ENCODE measurements at places on chromosomes 2 and 18.

DNA sequence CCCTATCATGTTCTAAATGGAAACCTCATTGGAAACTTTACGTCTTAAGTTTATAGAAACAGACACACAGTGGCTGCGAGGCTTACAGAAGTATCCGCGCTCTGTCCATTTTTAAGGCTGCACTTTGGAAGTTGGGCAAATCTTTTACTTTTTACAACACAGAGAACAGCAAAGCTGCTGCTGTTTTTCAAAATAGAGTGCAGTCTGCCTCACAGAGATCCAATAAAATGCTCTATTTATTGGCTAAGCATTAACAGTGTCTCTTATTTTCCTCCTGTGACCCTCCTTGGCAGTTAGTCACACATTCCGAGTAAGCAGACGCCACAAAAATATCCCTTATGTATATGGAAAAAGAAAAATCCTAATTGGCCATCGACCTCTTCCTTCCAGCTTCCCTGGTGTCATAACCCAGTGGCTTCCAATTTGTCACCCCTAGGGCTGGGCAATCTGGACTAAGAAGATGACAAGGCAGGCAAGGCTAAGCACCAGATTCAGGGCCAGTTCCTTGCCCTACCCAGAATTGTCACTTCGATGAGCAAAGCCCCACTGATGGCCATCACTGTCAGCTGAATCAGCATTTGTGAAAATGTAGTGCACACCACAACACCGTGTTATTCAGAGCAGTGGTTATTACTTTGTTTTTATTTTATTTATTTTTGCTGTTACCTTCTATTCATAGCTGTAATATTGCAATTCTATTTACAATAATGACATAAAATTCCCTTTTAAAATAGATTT lies 47.7 kb upstream of the MEIS1 start:
- H3K4me3 ChIP-seq, result no peak overlapping the region
- no peaks in the 10 kb centered on the region for H3K36me3 ChIP-seq
- no peaks in the 10 kb centered on the region for H3K4me1 ChIP-seq
- no peak overlapping the region for H3K27ac ChIP-seq
- H3K27me3 ChIP-seq, result no peaks in the 10 kb centered on the region

GRCh38 chr2:6052649-6053048 lies 360.5 kb downstream of the SOX11 start:
- no peaks in the 10 kb centered on the region for H3K4me1 ChIP-seq
- H3K4me3 ChIP-seq, result no peak overlapping the region
- H3K27me3 ChIP-seq, result no peaks in the 10 kb centered on the region
- DNase-seq, result no peak

DNA sequence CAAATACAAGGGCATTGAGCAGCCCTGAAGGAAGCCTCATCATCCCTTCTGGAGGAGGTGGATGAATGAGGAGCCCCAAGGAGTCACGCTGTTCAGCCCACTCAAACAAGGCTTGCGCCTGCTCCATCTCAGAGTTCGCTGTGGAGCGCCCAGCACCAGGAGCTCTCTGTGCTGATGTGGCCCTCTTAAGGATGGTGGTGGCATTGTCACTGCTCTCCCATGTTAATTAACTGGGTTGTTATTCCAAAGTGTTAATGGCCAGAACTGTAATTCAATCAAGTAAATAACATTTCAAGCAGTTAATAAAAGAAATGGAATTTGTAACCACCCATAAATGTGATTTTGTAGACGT lies 726.0 kb upstream of the RAB6C start:
- no peak for DNase-seq
- H3K36me3 ChIP-seq, result no peaks in the 10 kb centered on the region
- no peak overlapping the region for H3K4me3 ChIP-seq
- no peaks in the 10 kb centered on the region for H3K27me3 ChIP-seq

GRCh38 chr2:142865924-142866323 lies 11.5 kb upstream of the KYNU start:
- no peaks in the 10 kb centered on the region for H3K27me3 ChIP-seq
- no peak for DNase-seq
- H3K36me3 ChIP-seq, result no peaks in the 10 kb centered on the region
- no peak overlapping the region for H3K27ac ChIP-seq

DNA sequence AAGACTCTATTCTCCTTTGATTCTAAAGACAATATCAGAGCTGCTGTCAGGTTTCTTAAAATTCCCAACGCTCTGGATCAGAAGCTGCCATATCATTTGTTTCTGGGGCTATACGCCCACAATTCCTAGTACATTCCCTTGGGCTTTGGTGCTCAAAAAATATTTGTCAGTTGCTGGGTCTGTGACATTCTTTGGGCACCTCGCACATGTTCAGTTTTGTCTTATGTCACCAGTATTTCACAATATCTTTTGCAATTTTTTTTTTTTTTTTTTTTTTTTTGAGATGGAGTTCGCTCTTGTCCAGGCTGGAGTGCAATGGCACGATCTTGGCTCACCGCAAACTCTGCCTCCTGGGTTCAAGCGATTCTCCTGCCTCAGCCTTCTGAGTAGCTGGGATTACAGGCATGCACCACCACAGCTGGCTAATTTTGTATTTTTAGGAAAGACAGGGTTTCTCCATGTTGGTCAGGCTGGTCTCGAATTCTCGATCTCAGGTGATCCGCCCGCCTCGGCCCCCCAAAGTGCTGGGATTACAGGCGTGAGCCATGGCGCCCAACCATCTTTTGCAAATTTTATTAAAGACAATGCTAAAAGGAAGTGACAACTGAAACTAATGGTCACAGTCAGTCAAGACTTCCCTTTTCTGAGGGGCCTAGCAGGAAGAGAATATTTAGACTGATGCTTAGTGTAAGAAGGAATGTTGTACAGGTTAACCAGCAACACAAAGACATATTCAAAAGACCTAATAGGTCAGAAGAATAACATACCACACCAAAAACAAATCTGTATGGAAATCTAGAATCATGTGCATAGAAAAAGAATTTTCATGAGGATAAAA lies 6.8 kb downstream of the ZNF397 start:
- peaks cover 3% of the 10 kb centered on the region for H3K4me1 ChIP-seq
- H3K27ac ChIP-seq, result no peak overlapping the region
- H3K27me3 ChIP-seq, result no peaks in the 10 kb centered on the region

DNA sequence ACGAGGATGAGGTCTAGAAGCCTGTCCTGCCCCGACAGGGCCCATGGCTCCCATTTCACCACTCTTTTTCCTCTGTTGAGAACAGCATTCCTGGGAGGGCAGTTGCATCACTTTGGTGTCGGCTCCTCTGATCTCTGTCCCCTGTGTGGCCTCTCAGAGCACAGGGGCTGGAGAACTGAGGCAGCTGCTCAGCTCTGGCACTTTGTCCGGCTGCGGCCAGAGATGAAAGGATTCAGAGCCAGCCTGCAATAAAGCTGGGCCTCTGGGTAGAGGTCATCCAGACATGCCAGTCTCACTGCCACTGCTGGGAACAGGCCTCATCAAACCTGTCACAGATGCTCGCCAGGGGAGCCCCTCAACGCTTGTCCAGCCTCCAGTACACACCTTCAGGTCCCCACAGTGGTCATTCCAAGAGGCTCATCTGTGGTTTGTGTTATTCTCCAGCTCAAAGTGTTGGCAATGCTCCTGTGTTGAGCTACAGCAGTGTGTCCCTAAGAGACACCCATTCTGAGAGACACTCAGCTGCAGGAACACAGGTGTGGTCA lies 13.1 kb upstream of the ROCK2 start:
- H3K36me3 ChIP-seq, result no peaks in the 10 kb centered on the region
- peaks cover 11% of the 10 kb centered on the region for H3K27me3 ChIP-seq
- H3K4me3 ChIP-seq, result no peak overlapping the region
- DNase-seq, result no peak

DNA sequence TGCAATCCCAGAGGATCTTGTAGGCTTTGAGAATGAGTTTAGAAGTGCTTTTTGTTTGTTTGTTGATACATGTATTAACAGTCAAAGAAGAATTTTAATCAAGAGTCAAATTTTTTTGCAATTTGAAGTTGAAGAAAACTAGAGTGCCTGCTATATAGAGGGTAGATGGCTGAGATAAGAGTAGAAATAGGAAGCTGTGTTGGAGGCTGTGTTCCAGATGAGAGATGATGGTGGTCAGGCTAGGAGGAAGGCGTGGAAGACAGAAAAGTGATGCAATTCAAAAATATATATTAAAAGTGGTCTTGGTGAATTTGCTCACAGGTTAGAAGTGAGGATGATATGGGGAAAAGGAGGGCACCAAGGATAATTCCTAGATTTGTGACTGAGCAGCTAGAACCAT lies 978.3 kb downstream of the BCL11A start:
- H3K27me3 ChIP-seq, result peaks cover 4% of the 10 kb centered on the region
- no peak overlapping the region for H3K27ac ChIP-seq
- H3K36me3 ChIP-seq, result no peaks in the 10 kb centered on the region
- DNase-seq, result no peak
- H3K4me3 ChIP-seq, result no peak overlapping the region

- H3K36me3 ChIP-seq, result peaks cover 7% of the 10 kb centered on the region
- peaks cover 1% of the 10 kb centered on the region for H3K4me1 ChIP-seq
- no peak overlapping the region for H3K4me3 ChIP-seq
- no peak overlapping the region for H3K27ac ChIP-seq
Measured at GRCh38 chr2:131521961-131522781, 5.5 kb upstream of the CCDC74A start.

DNA sequence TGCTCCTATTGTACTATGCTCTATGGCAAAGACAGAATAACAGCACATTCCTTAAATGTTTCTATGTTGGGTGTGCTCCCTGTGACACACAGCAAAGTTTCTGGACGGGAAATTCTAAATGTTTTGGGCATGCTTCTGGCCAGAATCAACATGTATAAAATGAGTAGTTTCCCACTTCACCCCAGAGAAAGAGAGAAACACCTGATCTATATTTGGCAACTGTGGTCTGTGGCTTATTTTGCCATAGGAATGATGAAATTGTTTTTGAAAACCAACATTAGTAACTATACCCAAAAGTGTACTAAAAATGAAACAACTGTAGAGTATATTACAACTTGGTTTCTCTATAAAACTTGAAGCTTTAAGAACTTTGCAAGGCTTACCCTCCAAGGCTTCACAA lies 89.1 kb downstream of the RAD51AP2 start:
- no peaks in the 10 kb centered on the region for H3K36me3 ChIP-seq
- DNase-seq, result no peak
- no peak overlapping the region for H3K4me3 ChIP-seq
- H3K27ac ChIP-seq, result no peak overlapping the region

DNA sequence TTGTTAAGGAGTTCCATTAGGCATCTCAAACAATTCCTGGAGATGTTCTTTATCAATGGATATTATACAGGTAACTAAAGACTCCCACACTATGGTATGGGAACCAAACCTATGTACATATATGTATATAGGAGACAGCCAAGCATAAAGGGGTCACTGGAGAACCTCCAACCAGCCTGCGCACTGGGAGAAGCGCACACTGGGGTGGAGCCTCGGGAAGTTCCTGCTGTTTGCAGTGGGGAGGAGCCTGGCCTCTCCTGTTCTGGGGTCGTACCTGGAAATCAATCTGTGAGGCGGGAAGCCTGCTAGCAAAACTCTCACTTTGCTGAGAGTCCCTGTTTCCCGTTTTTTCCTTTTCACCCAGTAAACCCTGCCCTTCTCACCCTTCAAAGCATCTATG lies 83.1 kb upstream of the CREB1 start:
- H3K27ac ChIP-seq, result no peak overlapping the region
- no peaks in the 10 kb centered on the region for H3K36me3 ChIP-seq
- DNase-seq, result no peak

DNA sequence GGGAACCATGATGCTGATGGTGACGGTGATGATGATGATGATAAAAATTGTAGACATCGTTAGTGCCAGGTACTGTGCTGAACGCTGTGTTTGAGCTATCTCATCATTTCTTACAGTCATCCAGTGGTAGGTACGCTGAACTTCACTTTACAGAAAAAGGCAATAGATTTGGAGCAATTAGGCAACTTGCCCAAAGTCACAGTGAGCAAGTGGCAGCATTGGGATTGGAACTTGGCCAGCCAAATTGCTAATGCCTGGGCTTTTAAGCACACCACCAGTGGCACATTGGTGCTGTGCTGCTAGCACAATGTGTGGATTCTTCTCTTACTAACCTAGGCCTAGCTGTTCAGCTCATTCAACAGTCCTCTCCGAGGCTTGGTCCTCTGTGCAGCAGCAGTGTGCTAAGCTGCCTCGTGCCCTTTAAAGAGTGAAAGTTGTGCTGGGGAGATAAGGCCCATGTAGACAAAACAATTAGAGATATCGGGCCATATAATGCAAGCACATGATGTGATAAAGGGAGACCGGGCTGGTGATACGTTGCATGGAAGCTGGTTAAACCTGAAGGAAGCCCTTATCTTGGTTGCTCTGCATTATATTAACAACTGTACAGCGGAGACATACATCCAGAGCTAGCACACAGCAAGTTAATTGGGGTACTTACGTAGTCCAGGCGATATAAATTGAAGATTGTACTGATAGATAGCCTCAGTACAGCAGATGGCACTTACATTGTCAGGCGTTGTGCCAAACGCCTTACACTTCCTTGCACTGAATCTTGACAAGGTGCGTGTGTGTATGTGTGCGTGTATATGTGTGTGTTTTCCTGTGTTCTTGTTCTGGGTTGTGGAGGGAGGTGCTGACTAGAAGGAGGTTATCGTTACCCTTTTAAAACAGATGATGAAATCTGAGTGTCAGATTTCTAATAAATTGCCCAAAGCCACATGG lies 28.4 kb downstream of the HK2 start:
- DNase-seq, result peak; percentile 13
- no peak overlapping the region for H3K27ac ChIP-seq
- H3K27me3 ChIP-seq, result no peaks in the 10 kb centered on the region
- H3K36me3 ChIP-seq, result peaks cover 12% of the 10 kb centered on the region

DNA sequence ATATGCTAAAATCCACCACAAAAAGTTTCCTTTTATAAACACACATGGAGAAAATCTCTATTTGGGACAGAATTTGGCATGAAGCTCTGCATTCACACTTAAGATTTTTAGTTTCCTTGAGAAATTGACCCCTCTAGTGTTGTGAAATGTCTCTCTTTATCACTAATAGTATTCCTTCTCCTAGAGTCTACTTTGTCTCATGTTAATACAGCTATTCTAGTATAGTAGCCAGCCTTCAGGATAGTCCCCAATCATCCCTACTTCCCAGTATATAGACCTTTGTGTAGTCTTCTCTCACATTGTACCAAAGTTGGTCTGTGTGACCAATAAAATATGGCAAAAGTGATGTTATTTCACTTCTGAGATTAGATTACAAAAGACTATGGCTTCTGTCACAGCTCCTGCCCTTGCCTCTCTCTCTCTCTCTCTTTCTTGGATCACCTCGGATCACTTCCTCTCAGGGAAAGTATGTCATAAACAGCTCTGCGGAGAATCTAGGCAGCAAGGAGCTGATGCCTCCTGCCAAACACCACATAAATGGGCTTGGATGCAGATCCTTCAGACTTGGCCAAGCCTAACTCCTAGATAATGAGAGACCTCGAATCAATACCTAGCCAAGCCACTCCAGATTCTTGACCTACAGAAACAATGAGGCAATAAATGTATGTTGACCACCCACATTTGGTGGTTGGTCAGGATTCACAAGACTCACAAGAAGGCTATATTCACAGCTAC lies 59.7 kb upstream of the NABP1 start:
- peak overlapping the region; percentile 86 for H3K27ac ChIP-seq
- H3K4me1 ChIP-seq, result peaks cover 54% of the 10 kb centered on the region
- no peaks in the 10 kb centered on the region for H3K27me3 ChIP-seq
- peaks cover 13% of the 10 kb centered on the region for H3K36me3 ChIP-seq
- no peak for DNase-seq
- H3K4me3 ChIP-seq, result no peak overlapping the region

GRCh38 chr18:53018791-53019190 lies 678.8 kb downstream of the DCC start:
- DNase-seq, result no peak
- H3K4me1 ChIP-seq, result no peaks in the 10 kb centered on the region
- H3K36me3 ChIP-seq, result no peaks in the 10 kb centered on the region
- no peaks in the 10 kb centered on the region for H3K27me3 ChIP-seq
- no peak overlapping the region for H3K4me3 ChIP-seq
